ENCODE measurements at places on chromosomes 7 and 10. TPM values are rescaled to one million over a fixed set of nuclear protein-coding genes. Genes with fewer than 3 reads are reported as not detected.

ST8SIA6 gene
- 1.6 TPM for total RNA-seq

- DNase-seq, result no peak
Measured at GRCh38 chr10:4068629-4069028, 283.6 kb upstream of the KLF6 start.

GRCh38 chr7:10677211-10677610, 296.5 kb upstream of the PHF14 start:
- no peak for DNase-seq

- DNase-seq, result peak; percentile 30
Measured at GRCh38 chr7:2032876-2033407, 199.8 kb downstream of the MAD1L1 start.

- DNase-seq, result no peak
Measured at GRCh38 chr10:22053048-22053447, 49.5 kb upstream of the DNAJC1 start.

DNA sequence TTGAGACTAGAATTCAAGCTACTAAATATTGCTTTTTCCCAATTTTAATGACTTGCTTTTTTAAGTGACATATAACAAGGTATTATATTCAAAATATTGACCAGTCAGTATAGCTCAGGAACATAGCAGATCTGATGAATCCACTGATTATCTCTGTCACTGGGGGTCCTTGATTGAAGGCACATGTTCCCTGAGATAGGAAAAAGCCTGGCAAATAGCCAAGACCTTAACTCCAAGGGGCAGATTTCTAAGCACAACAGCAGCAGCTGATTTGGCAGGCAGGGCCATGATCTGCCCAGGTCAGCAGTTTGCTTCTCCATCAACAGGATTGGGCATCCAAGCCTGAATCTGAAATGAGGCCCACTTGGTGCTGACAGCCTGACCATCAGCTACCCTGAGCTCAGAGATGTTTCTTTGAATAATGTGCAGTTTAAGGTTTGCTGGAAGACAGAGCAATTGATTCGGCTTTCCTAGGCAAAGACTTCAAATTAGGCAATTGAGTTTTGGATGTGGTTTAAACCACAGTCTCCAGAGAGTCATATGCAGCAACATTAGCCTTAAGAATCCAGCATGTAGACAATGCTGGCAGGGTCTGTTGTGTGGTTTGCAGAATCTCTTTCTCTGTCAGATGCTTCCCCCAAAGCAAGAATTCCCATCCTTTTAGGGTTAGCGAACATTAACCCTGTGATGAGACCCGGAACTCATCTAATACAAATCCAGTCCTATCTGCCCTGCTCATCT, 352.6 kb downstream of the ADRA2A start:
- no peak for DNase-seq

PDLIM1 gene
- 177 TPM for total RNA-seq

DNA sequence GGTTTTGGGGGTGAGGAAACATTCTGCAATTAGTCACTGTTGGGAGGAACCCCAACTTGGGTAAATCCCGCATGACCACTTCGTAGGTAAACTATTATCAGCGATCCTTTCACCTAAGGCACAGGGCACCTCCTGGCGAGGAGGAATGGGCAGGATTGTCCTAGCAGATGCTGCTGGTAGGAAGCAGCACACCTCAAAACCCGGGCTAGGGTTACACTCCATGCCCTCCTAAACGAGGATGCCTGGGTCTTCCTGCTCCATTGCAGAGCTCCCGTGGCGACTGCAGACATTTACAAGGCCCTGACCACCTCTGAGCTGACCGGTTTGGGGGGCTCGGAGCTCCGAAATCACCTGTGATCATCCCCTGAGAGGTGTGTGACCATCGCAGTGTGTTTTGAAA, 92.3 kb downstream of the FAM171A1 start:
- no peak for DNase-seq

POP7 gene
- total RNA-seq, result 24.8 TPM

VAX1 gene
- total RNA-seq, result not detected

DNA sequence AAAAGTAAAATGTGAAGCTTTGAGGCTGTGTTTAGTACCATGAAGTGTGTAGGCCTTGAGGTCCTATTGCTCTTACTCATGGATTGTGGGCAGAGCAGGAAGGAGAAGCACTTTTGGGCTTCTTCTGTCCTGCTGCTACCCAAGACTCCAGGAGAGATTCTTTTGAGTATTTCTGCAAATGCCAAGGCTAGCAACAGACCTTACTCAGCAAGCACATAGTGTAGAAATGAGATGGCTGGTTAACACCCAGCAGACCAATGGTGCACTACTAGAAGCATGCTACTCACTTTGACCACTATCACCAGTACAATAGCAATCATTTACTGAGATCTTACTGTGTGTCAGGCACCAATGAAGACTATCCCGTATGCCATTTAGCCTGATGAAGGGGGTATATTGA, 3.2 kb downstream of the PLPP4 start:
- DNase-seq, result no peak

DNA sequence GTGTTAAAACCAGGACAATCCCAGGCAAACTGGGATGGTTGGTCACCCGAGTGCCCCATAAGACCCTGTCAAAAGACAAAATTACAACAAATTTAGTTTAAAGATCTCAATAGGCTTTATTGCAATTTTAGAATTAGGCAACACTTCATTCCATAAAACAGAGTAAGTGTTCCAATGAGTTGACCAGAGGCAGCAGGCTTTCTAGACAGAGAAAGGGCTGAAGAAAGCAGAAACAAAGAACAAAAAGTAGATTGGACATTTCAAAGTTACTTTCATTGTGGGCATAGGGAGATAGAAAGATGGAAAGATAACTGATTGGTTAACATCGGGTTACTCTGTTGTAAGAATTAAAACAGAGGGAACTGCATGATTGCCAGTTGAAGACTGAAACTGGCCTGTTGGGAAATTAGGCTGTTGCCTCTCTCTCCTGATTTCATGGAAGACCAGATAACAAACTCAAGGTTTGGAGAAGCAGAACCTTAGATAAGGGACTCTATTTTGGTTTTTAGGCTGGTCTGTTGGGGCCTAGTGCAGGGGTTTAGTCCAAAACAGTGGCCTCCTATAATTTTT, 36.3 kb downstream of the ENTPD1 start:
- no peak for DNase-seq

ETV1 gene
- total RNA-seq, result 2.6 TPM

GIMAP4 gene
- total RNA-seq, result 18.1 TPM

ITIH5 gene
- total RNA-seq, result 5.0 TPM

- no peak for DNase-seq
Measured at GRCh38 chr10:97911217-97911616, 61.6 kb downstream of the GOLGA7B start.

DNA sequence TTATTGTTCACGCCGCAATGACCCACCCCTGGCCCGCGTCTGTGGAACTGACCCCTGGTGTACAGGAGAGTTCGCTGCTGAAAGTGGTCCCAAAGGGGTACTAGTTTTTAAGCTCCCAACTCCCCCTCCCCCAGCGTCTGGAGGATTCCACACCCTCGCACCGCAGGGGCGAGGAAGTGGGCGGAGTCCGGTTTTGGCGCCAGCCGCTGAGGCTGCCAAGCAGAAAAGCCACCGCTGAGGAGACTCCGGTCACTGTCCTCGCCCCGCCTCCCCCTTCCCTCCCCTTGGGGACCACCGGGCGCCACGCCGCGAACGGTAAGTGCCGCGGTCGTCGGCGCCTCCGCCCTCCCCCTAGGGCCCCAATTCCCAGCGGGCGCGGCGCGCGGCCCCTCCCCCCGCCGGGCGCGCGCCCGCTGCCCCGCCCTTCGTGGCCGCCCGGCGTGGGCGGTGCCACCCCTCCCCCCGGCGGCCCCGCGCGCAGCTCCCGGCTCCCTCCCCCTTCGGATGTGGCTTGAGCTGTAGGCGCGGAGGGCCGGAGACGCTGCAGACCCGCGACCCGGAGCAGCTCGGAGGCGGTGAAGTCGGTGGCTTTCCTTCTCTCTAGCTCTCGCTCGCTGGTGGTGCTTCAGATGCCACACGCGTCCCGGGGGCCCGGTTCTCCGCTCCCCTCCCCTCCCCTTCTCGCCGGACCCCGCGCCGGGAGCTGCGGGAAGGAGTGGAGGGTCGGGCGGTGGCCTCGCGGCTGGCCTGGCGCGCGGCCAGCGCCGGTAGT, at the start of gene CBX3:
TSS of gene CBX3 (plus strand) at position 499 of the 772 bp plus-strand sequence. CDS start 1,254 bp downstream, outside the sequence.
- DNase-seq, result peak; percentile 96

DNA sequence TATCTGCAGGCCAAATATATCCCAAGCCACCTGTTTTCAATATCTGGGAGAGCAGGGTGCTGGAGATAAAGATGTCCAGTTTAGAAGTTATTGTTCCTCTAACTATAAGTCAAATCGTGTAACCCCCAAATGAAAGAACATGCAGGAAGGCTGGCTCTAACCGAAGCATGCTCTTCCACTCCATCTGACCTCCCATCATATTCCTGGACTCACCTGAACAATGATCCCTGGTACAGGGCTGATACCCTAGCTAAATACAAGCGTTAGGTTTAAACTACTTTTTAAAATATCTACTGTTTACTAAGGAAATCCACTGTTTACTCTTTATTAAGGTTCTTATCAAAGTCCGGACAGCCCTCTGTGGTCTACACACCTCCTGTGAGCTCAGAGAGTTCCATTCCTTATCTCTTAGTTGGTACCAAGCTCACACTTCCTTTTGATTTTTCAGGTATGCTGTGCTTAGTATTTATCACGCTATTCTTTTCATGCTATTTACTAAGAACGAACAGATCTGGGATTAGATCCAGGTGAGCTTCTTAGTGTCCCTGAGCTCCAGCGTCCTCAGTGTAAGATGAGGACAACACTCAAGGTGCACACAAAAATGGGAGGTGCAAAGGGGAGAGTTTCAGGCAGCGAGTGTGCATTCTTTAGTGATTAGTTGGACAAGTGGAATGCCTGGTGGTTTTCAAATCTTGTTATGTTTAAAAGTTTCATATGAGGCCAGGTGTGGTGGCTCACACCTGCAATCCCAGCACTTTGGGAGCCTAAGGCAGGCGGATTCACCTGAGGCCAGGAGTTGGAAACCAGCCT, 23.6 kb upstream of the COBL start:
- DNase-seq, result no peak

GRCh38 chr10:64535131-64535867, 1014.1 kb downstream of the REEP3 start:
- no peak for DNase-seq

DNA sequence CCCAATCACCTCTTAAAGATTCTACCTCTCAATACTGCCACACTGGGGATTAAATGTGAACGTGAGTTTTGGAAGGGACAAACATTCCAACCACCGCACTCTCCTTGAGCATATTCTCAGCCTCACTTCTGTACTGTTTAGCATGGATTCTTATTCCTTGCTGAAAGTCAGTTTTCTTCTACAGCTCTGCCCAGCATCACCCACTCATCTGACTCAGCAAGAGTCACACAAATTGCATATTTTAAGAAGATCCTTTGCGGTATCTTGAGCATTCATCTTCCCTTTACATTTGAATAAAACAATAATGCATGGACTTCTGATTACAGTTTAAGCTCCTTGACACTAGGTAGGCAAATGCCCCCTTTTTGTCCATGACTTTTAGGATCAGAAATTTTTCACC, 251.6 kb upstream of the MKLN1 start:
- DNase-seq, result no peak

GRCh38 chr7:112881-113280, 79.5 kb upstream of the FAM20C start:
- no peak for DNase-seq

CPA2 gene
- 0.22 TPM for total RNA-seq

DNA sequence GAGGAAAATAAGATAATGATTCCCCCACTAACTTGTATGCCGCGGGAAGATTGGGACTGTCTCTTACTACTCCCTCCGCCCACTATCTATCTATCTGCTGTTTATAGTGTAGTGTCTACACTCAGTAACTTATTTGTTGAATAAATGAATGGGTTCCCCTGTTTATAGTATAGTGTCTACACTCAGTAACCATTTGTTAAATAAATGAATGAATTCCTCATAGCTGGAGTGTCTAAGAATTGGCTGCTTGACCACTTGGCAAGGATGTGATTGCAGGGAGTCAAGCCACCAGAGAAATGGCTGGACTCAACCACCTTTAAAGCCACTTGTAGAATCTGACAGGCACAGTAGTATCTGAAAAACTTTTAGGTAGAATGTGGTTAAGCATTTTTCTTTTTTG, 147.1 kb downstream of the TRIL start:
- DNase-seq, result no peak

DNA sequence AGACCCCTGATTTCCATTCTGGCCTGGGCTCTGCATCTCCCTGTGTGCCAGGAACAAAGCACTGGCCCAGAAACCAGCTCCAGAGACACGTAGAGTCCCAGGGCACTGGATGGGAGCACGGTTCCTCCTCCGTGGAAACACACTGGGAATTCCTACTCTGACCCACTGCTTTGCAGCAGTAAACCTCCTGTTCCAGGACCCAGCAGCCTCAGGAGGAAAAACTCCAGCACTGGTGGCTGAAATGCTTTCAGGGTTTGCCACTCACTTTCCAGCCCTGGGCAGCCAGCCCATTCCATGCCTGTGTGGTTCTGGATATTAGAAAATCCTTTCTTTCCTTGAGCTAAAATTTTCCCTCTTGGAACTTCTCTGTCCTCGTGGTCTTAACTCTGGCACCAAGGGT, 58.0 kb downstream of the FAM171A1 start:
- no peak for DNase-seq

DNA sequence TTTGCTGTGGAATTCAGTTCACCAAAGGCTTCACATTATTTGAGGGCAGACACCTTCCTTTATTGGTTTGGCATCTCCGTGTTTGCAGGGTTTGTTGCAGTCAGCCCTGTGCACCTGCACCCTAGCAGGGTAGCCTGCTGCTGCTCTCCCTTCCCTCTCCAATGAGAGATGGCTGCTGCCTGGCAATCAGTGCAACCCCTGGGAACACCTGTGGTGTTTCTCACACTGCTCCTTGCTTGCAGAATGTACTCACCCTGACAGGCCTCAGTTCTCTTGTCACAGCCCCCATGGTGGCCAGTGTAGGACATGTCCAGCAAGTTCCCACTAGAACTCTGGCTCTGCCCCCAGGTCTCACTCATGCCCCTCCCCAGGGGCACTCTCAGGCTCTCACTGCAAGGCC, 12.1 kb upstream of the PPIA start:
- no peak for DNase-seq

Measured in mucosa of descending colon (tissue), 3 donors.